ENCODE measurements at places on chromosomes 3 and 15.

GRCh38 chr15:100686725-100687473 is 84.5 kb downstream of the ASB7 start:
- DNase-seq = no peak

DNA sequence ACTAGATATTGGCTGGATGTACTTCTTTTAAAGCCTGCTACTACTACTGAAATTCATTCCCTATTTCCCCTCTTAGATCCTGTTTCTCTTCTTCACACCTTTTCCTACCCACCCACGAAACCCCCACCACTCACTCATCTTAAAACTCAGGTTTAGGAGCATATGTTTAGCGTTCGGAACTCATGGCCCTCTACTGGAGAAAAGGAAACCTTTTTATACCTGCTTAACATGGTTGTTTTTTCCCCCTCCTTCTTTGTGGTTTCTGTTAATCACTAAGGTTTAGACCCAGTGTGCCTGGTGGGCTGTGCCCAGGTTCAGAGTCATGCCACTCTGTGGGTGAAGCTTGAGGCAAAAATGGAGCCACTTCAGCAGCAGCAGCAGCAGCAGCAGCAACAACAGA is 2.6 kb downstream of the ARID3B start:
- no peak for DNase-seq

GRCh38 chr3:54818942-54819341 is 108.9 kb downstream of the LRTM1 start:
- DNase-seq = no peak

- no peak for DNase-seq
Observed at GRCh38 chr3:188759336-188760005, 412.3 kb upstream of the TPRG1 start.

DNA sequence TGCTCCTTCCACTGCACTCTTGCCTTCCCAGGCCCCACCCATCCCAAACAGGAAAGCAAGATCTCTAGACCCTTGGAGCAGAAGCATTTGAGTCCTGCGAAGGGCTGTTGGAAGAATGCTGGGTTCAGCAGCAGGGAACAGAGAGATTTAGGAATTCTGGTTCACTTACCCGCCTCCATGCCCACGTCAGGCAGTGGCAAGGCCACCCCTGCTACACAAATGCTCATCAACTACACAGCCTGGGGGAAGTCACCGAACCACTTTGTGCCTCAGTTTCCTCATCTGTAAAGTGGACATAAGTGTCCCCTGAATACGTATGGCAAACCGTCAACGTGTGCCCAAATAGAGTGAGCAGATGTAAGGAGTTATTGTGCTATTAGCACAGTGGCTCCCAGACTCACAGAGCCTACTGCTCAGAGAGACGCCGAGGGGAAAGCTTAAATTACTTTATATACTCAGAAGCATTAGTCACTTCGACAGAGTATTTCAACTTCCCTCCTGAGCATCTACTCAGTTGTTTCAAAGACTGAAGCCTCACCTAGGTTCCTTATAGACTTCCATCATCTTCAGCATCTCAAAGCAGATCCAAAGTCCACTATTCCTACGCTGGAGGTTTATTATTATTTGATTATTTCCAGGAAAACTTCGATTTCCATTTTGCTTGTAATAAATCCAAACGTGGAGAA is 905 bp downstream of the HOMER2 start:
- DNase-seq = no peak

- DNase-seq = no peak
Observed at GRCh38 chr3:150589759-150590158, 13.4 kb upstream of the SELENOT start.

GRCh38 chr3:13845806-13846205 is 34.1 kb downstream of the WNT7A start:
- DNase-seq = no peak

DNA sequence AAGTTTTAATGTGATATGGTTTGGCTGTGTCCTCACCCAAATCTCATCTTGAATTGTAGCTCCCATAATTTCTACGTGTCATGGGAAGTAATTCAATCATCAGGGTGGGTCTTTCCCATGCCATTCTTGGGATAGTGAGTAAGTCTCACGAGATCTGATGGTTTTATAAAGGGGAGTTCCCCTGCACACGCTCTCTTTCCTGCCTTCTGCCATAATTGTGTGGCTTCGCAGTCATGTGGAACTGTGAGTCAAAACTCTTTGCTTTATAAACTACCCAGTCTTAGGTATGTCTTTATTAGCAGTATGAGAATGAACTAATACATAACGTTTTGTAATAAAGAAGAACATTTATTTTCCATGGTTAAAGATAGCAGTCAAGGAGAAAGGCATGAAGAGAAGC is 39.2 kb upstream of the GOLIM4 start:
- no peak for DNase-seq

DNA sequence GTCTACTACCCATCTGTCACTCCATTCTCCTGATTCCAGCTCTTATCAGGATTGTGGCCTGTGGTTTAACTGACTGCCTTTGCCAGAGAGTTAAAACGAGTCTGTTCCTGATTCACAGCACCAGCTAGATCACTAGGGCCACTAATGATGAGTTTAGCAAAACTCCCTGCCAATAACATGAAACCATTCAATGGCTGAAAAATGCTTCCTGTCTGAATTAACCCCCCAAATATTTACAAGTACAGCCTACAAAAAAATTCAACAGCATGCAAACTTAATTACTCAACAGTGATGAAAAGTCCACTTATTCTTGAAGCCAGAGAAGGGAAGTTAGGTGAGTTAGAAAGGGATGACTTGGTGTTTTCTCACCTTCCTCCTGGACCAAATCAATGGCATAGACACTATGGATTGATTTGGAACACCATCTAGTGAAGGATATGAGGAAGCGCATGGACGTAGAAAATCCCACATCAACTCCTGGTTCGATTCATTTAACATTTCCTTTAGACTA is 141.4 kb downstream of the TGFBR2 start:
- no peak for DNase-seq

- no peak for DNase-seq
Observed at GRCh38 chr3:58202917-58203360, 7.8 kb downstream of the DNASE1L3 start.

DNA sequence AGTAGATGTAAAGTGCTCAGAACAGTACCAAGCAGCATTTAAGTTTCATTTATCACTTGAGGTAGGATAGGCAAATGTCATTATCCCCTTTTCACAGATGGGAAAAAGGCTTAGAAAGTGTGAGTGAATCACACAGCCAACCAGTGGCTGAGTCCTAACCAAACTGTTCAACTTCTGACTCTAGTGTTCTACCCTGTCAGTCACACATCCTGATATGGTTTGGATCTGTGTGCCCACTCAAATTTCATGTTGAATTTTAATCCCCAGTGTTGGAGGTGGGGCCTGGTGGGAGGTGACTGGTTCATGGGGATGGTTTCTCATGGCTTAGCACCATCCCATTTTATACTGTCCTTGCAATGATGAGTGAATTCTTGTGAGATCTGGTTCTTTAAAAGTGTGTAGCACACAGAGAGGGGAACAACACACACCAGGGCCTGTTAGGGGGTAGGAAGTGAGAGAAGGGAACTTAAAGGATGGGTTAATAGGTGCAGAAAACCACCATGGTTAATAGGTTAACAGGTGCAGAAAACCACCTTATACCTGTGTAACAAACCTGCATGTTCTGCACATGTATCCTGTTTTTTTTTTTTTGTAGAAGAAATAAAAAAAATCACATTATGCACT is 304.7 kb downstream of the SUCLG2 start:
- DNase-seq = no peak

DNA sequence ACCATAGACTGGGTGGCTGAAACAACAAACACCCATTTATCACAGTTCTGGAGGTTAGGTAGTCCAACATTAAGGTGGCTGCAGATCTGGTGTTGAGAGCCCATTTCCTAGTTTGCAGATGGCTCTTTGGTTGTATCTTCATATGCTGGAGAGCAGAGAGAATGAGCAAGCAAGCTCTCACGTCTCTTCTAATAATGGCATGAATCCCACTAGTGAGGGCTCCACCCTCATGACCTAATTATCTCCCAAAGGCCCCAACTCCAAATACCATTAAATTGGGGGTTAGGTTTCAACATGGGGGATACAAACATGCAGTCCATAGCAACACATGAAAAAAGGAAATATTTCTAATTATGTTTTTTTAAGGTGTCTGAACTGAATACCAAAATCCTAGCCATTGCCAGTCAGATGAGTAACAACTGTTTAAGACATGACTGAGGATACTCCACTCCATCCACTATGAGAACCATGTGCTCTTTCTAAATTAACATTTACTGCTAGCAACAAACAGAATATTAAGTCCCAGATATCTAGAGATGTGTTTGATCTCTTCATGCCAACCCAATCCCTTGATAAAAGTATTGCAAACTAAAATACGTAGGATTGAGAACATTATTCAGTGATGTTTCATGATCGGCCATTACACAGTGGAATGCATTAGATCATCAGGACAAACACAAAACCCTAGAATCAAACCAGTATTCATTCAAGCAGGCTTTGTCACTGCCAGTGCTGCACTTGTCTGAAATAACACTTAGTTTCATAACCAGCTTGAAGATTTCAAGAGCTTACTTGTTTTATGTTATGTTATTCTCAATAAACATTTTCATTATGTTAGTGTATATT is 340.3 kb downstream of the SLC9A9 start:
- DNase-seq = no peak

DNA sequence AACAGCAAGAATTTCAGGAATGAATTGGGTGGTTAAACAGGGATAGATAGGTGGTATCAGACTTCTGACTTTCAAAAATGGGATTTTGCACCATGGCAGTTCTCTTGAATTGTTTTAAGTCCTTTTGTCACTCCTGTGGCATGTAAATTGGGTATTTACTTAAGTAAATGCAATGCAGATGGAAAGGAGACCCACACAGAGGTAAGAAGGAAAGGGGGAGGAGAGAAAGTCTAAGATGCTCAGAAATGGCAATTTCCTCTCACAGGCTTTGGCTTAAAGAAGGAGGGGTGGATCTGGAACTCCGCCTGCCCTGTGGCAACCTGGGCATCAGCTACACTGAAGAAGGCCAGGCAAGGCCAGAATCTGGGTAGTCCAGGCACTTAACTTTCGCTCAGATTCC is 197.1 kb upstream of the UBE2E1 start:
- DNase-seq = no peak

DNA sequence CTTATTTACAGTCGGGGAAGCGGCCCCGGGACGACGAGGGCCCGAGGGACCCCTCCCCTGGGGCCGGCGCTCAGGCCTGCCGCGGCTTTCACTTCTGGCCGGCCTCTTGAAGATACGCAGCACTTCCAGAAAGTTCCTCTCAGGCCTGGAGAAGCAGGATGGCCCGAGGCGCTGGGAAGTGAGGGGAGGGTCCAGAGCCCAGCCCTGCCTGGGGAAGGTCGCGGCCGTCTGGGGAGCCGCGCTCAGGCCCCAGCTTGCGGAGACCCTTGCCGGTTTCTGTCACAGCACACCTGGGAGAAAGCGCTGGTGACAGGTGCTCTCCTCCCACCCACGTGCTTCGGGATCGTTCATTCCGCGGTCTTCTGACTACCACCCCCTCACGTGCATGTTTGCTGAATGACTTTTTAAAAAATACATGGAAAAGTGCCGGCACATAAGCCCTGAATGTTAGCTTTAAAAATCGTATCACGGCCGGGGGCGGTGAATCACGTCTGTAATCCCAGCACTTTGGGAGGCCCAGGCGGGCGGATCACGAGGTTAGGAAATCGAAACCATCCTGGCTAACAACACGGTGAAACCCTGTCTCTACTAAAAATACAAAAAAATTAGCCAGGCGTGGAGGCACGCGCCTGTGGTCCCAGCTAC is 727 bp upstream of the TM2D3 start:
- DNase-seq = no peak

Data from NCI-H1105 (cell line).